ENCODE measurements at places on chromosomes 3 and 15.

- no peak for DNase-seq
These were observed 854 bp downstream of the CLEC3B start for GRCh38 chr3:45026957-45027356.

DNA sequence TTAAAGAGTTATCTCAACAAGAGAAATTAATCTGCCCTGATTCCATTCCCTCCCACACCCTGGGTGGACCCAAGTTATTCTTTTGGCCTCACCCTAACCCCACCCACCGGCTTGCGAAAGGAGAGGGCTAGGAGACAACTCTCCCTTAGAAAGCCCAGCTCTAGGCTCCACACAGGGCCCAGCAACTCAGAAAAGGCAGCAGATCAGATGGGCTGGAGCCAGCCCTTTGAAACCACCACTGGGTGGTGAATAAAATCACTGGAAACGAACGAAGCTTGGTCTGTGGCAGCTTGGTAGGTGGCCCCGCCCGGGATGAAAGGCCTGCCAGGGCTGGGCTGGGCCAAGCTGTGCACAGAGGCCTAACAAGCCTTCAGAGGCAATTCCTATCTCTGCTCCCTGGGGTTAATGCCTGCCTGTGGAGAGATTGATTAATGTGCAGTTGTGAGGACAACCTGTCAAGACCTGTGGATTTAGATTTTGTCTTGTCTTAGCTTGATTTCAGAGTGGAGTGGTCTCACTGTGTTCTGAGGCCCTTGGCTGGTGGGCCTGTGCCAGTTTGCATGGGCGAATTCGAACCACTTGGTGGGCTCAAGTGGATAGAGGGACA, 38.8 kb downstream of the BHLHE40 start:
- no peak for DNase-seq

DNA sequence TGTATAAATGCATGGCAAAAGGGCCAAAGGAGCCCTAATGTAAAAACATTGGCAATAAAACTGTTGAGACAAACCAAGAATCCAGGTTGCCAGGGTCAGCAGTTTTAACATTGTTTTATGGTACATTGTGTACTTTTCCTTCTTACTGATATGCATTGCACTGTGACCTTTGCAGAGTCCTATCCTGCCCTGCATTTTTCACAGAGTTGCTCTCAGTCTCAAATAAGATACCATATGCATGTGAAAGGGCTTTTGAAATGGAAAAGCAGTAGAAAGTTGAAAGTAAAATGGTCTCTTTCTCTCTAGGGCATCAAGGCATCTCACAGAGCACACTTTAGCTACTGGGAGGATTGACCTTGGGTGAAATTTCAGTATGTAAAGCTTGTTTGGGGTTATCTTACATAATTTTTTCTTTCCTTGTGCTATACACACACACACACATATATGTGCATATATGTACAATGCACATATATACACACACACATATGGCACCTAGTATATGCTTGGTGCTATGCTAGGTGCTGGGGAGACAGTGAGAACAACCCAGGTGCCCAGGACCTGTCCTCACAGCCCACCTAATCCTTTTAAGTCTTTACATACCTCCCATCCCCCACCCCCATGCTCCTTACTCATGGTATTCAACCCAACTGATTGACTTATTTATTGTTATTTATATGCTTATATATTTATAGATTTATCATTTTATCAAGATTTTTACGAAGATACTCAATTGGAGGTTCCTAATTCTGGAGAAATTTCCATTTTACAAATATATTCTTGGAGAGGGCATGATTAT, 1.2 kb upstream of the PPP2R3A start:
- DNase-seq: no peak

DNA sequence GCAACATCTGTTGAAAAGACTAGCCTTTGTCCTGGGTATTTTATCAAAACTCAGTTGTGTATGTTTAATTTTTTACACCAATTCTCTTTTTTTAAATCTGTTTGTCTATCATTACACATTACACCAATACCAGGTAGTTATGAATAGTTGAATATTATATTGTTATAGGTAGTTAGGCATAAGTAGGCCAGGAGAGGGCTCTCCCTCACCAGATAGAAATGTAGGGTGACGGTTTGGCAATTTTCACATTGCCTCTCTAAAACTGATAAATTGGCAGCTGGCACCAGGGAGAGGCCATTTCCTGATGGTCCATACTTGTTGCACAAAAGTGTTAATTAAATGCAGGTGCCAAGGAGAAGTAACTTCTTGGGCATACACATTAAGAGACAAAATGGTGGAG, 483.1 kb upstream of the EPHA6 start:
- DNase-seq: no peak

DNA sequence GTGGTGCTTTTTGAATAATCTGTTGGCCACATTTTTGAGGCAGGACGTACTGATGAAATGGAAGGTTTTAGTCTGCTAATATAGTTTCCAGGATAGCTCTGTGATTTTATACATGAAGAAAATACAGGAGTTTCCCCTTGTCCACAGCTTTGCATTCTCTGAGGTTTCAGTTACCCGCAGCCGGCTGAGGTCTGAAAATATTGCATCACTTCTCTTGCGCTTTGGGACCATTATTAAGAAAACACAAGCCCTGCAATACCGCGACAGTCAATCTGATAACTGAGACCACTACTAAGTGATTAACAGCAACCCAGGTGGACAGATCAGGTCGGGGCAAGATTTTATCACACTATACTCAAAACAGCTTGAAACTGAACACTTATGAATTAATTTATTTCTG, 33.0 kb downstream of the BLM start:
- DNase-seq: no peak
